Caki2 (cell line): ENCODE measurements at places on chromosomes 3 and 15.

- DNase-seq, result no peak
Measured at GRCh38 chr15:60396560-60396957, 1.2 kb downstream of the ANXA2 start.

DNA sequence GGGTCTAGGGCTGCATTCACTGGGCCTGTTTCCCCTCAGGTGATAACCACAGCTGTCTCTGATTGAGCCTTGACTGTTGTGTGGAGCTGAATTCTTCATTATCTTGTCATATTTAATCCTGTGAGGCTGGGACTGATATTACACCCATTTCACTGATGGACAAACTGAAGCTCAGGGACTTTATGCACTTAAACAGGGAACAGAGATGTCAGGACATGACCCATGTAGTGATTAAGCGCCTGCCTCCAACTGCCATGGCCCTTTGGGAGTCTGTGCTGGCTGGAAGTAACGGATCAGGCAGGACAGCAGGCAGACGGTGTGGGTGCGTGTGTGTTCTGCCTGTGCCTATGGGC, 7.5 kb downstream of the GNAI2 start:
- DNase-seq, result no peak

- DNase-seq, result no peak
Measured at GRCh38 chr15:33934921-33935320, 33.4 kb upstream of the CHRM5 start.

- no peak for DNase-seq
Measured at GRCh38 chr3:81965696-81966095, 204.3 kb upstream of the GBE1 start.

- no peak for DNase-seq
Measured at GRCh38 chr3:155714295-155714718, 30.6 kb downstream of the PLCH1 start.
